ENCODE measurements at places on chromosomes 5 and 9.

DNA sequence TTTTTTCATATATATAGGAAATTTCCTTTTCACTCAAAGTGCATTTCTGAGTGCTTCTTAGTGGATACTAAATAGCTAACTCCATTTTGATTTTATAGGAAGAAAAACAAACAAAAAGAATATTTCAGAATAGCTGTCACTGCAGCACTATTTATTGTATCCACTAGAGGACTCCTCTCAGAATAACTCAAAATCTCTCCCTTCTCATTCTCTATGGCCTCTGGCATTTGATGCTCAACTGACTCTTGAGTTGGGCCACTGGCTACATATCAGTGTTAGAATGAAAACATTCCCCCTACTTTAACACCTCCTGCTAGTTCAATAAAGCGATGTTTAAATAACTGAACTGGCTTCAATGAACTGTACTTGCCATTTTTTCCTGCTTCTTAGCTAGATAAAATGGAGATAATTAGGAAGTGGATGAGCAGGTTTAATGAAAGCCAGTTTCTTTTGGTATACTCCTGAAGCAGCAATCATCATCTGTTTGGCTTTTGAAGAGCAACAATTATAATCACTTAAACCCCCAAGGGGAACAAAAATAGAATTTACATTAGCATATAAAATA is 16.6 kb upstream of the ELAVL2 start:
- DNase-seq, result no peak

DNA sequence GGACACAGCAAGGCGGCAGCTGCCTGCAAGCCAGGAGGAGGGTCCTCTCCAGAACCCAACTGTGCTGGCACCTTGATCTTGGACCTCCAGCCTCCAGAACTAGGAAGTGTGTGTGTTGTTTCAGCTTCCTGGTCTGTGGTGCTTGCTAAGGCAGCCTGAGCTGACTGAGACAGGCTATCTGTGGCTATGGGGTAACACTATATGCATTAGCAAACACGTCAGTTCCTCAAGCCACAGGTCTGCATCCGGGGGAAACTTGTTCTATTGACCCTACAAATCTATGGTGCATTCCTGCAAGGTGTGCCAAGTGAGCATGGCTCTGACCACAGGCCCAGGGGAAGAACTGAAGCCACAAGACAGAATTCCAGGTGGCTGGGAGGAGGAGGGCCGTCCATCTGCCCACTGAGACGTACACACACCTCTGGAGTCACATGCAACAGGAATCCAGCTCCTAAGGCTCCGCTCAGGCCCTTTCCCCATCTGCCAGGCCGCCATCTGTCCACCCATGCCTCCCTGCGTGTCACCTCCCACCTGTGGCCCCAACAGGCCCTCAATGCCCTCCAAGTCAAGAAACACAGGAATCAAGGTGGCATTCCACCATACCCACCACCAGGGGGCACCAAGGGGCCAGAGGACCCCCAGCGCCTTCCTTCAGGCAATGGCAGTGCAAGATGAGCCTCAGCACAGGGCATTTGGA is 174.9 kb downstream of the ROR2 start:
- peak; percentile 65 for DNase-seq

DNA sequence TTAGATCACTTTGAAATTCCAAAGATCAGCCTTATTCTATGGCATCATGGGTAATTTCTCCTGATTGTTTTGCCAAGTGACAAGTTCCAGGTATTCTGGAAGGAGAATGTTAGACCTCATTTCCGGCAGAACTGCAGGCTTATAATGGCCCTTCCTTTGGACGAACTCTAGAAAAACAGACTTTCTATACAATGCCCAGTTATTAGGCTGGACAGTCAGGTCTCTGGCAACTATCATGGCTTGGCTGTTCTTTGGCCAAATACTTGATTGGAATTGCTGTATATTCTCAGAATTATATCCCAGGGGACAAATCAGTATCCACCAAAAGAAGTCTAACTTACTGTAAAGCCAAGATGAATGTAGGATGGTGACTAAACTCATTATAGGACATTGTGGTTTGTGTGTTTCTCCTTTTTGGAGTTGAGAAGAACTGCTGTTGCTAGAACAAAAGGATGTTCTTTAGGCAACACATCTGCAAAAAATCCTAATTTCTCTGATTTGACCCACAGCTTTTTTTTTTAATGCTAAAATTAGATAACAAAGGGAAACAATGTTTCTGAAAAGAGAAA is 69.0 kb downstream of the ADAMTSL1 start:
- no peak for DNase-seq

- no peak for DNase-seq
Observed at GRCh38 chr5:132392411-132392810, 22.9 kb downstream of the SLC22A5 start.

DNA sequence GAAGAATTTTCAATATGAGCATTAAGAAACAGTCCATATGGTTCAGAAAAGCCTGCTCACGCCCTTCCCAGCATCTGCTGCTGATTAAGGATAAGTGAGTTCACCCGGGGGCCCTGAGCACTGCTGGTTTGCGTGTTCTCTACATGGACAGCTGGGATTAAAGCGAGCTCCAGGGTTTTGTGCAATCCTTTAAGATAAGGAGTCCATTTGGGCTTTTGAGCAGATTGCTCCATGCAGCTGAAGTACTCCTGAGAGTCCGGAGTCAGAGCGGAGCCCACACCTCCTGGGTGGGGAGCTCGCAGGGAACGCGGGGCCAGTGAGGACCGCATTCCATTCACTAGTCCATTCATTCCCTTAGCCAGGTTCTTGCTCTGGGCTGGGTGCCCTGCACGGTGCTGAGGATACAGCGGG is 149.3 kb upstream of the COL5A1 start:
- DNase-seq, result no peak

DNA sequence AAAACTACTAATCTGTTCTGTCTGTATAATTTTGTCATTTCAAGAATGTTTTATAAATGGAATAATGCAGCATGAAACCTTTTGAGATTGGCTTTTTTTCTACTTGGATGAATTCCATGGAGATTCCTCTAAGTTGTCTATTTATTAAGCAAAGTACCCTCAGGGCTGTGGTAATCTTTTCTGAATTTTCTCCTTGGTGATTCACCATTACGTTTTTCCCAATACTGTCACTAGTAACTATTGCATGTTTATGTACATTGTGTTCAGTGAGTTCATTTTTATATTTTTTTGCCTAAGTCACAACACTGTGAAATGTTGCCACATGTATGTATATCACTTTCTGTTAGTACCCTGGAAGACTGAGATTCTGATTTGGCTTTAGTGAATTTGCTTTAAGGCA is 177.0 kb upstream of the GRIN3A start:
- DNase-seq, result no peak

DNA sequence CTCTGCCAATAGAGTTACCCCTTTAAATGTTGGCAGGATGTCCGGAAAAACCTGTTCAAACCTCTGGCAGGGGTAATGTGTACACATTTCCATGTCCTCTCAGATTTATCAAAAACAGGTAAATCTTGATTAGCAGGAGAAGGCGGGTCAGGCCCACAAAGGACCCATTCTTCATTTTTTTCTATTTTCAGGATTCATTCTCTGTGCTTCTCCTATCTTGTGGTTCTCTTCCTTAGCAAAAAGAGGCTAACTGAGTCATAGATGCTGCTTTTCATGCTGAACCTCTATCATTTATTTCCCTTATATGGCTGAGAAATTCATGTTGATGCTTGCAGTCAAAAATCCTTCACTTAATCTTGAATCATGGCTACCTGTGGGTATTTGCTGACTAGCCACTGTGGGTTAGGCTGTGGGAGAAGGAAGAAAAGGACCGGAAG is 112.7 kb upstream of the IQGAP2 start:
- DNase-seq, result no peak

DNA sequence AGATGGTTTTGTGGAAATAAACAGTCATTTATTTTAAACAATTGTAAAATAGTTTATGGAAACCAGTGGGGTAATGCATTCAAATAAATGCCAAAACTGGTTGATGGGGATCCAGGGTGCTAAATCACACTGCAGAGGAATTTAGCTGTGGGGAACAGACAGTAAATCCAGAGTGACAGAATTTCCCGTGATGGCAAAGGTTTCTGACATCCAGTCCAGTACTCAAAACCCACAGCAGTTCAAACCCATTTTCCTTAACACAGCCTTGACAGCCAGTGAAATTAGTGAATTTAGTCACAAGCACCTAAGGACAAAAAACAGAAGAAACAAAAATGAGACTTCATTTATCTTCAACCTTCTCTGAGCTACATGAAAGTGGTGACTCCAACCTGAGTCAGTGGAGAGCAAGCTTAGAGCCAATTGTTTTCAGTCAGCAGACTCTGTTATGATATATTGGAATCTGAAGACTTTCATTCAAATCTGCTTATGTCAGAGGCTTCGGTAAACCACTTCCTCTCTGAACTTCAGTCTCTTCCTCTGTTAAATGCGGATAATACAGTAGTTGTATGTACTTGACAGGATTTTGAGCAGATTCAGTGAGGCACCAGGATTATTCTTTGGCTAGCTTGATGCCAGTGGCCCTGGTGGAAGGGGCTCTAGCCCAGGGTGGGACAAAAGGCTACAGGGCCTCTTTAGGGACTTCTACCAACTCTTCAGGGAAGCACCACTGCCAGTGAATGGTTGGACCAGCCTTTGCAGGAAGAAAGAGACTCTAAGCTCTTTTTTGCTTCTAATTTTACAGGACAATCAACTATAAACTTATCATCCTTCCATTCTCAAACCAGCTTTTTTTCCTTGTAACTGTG is 185.3 kb downstream of the MAPKAP1 start:
- no peak for DNase-seq

DNA sequence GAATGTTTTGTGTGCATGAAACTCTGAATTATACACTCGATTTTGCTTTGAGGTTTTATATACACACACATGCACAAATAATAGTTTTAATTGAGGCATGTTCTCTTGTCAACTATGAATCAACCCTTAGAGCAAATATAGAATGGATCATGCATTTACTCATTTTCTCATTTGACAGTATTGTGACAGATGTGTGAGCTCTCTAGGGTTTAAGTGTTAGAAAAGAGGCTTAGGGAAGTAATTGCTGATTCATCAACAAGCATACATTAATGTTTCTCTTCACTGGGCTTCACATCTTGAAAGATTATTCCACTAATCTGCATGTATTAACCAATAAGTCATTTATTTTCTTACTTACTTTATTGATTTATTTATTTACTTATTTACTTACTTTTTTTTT is 1356.8 kb upstream of the ACO1 start:
- no peak for DNase-seq

DNA sequence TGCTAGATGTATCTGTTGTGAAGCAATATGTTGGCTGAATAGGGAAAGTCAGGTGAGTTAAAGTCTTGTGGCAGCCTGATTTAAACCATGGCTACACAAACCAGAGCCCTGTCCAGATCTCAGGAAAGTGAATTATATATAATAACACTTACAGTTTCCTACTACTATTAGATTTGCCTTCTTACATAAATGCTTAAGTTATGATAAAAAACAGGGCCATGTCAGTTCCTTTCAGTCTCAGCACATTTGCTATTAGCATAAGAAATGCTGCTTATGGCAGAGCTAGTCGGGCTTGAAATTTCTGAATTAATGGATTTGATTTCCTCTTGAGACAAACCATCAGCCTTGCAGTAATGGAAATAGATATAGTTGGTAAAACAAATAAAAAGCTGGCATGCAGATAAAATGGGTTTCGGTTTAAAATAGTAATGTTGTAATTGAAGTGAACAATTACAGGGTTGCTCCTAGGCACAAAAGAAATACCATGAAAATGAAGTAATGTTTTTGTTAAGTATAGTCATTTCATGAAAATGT is 664.2 kb upstream of the ZNF608 start:
- DNase-seq, result peak; percentile 39

- DNase-seq, result no peak
Observed at GRCh38 chr5:68134033-68134668, 81.4 kb upstream of the PIK3R1 start.

DNA sequence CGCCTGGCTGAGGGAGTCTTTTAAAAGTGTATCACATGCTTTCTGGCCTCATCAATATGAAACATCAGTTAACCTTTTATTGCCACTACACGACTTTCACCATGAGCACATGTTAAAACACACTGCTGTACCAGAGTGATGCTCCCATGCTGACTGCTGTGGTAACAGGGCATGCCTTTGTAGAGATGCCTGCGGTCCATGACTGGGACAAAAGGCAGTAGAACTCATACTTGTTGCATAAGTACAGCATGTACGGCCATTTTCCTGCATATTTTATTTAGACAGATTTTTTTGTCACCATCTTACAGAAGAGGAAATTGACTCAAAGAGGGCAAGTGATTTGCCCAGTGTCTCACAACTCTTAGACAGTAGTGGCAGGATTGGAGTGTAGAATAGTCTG is 105.7 kb upstream of the ADAMTSL1 start:
- no peak for DNase-seq

DNA sequence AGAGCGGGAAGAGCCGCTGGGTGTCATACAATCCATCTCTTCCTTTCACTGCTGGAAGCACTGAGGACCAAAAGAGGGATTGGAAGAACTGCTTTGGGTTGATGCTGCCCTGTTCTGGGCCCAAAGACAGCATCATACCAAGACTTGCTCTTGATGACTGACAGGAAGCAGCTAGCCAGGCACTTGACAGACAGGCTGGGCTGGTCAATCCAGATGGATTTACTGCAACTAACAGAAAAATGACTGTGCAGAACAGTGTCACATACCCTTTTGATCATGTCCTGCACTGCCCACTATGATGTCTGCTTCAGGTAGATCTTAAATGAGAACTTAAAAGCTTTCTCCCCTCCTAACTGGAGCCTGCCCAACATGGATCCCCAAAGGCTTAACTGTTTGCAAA is 157.6 kb downstream of the CRB2 start:
- no peak for DNase-seq

DNA sequence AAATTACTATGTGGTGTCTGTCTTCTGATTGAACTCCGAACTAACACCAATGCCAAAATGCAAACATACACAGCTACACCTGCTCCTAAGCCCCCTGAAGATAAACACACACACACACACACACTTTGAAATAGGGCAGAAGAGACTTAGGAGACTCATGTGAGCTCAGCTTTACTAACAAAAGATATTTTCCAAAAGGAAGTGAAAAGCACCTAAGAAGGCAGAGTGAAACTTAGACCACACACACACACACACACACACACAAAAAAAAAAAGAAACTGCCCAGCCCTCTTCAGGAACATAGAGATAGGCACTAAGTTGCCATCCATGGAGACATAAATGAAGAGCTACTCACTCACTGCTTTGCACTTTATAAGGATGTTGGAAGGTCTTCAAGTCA is 45.2 kb upstream of the APC start:
- no peak for DNase-seq

DNA sequence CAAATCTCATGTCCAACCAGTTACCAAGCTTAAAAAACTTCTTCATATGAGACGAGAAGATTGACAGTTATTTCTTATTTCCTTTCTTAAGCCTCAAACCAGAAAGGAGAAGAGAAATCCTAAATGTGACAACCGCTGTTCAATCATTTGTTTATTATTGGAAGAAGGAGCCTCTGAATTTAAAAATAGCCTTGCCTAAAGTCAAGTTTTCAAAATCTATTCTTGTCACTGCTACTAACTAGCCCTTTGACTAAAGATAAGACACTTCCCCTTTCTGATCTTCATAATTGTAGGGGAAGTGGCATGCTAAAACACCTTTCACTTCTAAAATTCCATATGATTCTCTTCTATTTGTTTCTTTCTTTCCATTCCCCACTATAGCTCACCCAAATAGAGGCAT is 106.2 kb upstream of the EMB start:
- no peak for DNase-seq

- no peak for DNase-seq
Observed at GRCh38 chr9:108687006-108687987, 168.5 kb downstream of the ACTL7B start.

Measured in NCI-H1105 (cell line).